ENCODE measurements at places on chromosomes 3 and 15.

GRCh38 chr15:31217566-31218270 lies 108.9 kb upstream of the KLF13 start:
- DNase-seq, result no peak

- no peak for DNase-seq
Observed at GRCh38 chr3:182393830-182394367, 399.4 kb upstream of the ATP11B start.

DNA sequence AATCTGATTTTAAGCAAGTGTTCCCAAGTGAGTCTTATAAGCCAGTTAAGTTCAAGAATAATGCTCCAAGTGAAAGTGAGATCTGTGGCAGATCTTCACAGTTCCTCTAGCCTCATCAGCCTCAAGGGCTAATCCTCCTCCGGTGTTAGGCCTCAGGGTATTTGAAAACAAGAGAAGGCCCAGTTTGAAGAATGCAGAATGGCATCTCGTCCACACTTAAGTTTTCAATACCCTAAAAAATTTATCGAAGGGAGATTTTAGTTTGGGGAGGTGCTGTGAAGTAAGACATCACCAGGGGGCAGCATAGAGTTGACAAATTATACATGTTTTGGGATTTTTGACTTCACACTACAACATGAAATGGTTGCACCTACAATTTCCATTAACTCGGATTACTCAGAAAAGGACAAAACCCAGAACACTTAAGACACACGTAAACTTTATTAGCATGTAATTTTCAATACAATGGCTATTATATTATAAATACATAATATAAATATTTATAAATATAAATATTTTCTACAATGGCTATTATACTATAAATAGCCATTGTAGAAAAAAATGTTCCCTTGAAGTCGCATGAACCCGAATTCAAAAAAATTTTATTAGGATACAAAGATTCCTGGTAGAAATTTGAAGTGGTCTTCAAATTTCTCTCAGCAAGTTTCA lies 2.3 kb upstream of the TMEM266 start:
- no peak for DNase-seq

DNA sequence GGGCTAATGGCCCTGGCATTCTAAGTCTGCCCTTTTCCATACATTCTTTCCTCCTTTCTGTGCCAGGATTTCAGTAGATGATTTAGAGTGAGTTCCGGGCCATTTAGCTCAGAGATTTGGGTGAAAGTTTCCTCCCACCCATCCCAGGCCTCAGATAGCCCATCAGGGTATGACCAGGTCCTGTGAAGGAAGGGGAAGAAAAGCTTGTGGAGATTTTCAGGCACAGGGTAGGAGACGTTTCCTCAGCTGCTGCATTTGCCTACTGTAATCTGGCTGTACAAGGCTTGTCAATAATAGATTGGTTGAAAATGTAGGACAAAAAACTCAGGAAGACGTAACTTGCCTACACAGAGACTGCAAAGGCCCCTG lies 63.2 kb upstream of the BCL6 start:
- no peak for DNase-seq

DNA sequence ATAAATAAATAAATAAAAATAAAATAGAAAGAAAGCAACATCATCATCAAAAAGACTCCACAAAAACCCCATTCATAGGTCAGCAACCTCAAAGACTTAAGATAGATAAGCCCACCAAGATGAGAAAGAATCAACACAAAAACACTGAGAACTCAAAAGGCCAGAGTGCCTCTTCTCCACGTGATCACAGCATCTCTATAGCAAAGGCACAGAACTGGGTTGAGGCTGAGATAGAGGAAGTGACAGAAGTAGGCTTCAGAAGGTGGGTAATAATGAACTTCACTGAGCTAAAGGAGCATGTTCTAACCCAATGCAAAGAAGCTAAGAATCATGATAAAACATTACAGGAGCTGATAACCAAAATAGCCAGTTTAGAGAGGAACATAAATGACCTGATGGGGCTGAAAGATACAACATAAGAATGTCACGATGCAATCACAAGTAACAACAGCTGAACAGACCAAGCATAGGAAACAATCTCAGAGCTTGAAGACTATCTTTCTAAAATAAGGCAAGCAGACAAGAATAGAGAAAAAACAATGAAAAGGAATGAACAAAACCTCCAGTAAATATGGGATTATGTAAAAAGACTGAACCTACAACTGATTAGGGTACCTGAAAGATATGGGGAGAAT lies 26.4 kb downstream of the GNB5 start:
- DNase-seq, result no peak

DNA sequence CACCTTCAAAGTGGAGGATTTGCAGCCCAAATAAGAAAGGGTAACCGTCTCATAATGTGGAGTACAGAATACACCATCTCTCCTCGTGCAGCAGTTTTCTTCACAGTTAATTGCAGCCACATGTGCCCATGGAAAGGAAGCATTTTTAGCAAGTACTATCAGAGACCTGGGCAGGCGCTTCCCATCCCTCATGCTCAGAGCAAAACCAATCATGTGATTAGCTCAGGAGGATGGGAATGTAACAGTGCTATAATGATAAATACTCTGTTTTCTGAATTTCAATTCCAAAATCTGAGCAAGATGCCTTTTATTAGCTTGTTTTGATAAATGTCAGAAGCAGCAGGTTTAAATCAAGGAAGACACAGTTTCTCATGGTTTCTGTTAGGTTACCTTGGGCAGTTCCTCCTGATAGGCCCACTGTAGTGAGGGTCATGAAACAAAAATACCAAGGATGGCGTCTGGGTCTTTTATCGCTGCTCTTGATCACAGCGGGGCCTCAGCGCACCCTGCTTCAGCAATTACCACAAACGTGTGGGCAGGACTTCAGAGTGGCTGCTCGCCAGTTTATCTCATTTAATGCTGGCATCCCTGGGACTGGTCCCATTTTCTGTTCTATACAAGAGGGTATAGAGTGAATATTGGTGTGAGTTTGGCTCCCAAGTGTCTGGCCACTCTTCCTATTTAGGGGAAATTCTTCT lies 92.6 kb upstream of the VGLL4 start:
- no peak for DNase-seq

- no peak for DNase-seq
Observed at GRCh38 chr3:142353571-142353970, 94.3 kb downstream of the XRN1 start.

- DNase-seq, result no peak
Observed at GRCh38 chr3:183295211-183295610, 42.2 kb downstream of the B3GNT5 start.

DNA sequence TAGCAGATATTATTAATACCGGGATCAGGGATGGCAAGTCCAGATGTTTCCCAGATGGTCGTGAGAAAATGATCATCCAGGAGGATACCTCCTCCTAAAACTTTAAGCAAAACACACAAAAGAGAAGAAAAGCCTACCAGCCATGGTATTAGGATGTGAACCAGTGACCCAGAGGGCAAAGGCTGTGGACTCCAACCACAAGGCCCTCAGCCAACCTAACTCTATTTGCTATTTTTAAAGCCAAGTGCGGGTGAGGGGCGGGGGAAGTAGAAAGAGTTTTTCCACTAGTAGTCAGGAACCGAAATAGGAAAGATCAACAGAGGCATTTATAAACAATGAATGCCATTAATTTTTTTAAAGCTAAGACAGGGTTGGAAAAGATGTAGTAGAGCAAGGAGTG lies 77.4 kb downstream of the STAC start:
- no peak for DNase-seq

DNA sequence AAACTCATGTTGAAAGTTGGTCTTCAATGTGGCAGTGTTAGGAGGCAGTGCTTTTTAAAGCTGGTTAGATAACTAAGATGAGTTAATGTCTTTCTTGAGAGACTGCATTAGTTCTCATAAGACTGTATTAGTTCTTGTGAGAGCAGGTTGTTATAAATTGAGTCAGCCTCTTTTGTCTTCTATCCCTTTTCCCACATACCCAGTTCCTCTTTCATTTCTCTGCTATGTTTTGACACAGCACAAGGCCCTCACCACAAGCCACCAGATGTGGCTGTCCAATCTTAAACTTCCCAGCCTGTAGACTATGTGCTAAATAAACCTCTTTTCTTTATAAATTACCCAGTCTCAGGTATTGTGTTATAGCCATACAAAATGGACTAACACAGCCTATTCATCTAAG lies 94.6 kb upstream of the SNTN start:
- DNase-seq, result no peak

- no peak for DNase-seq
Observed at GRCh38 chr15:33716025-33716424, 252.3 kb upstream of the CHRM5 start.

- peak; percentile 37 for DNase-seq
Observed at GRCh38 chr15:59247364-59247763, 40.7 kb downstream of the LDHAL6B start.

DNA sequence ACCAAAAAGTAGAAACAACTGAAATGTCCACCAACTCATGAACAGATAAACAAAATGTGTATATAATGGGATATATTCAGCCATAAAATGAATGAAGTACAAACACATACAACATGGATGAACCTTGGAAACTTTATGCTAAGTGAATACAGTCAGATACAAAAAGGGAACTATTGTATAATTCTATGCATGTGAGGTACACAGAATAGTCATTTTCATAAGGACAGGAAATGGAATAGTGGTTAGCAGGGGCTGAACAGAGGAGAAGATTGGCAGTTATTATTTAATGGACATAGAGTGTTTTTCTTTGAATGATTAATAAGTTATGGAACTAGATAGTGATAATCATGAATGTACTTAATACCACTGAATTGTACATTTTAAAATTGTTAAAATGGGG lies 20.0 kb upstream of the TRANK1 start:
- DNase-seq, result no peak

DNA sequence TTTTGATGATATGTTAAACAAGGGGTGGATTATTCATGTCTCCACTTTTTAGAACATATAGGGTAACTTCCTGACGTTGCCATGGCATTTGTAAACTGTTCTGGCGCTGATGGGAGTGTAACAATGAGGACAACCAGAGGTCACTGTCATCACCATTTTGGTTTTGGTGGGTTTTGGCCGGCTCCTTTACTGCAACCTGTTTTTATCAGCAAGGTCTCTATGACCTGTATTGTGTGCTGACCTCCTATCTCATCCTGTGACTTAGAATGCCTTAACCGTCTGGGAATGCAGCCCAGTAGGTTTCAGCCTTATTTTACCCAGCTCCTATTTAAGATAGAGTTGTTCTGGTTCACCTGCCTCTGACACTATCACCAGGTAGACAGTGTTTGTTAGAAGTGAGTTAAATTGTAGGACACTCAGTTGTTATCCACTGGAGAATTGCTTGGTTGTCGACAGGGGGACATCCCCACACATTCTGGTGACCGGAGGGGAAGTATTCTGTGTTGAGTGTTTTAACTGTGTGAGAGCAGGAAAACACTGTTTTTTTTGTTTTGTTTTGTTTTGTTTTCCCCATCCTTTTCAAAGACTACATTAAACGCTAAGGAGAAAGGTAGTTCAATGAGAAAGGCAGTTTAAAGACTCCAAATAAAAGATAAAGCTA lies 36.9 kb upstream of the SKIL start:
- DNase-seq, result no peak

- peak; percentile 2 for DNase-seq
Observed at GRCh38 chr3:12370758-12371157, 81.9 kb downstream of the PPARG start.

DNA sequence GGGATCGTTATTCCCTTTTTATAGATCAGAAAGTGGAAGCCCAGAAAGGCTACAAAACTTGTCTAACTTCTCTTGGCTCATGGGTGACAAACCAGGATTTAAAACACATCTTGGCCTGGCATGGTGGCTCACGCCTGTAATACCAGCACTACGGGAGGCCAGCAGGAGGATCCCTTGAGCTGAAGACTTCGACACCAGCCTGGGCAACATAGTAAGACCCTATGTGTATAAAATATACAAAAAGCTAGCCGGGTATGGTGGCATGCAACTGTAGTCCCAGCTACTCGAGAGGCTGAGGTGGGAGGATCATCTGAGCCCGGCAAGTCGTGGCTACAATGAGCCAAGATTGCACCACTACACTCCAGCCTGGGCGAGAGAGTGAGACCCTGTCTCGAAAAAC lies 479.1 kb downstream of the MAGI1 start:
- no peak for DNase-seq

- no peak for DNase-seq
Observed at GRCh38 chr15:100259266-100259665, 82.5 kb downstream of the ADAMTS17 start.

- DNase-seq, result no peak
Observed at GRCh38 chr3:13896473-13897154, 16.7 kb upstream of the WNT7A start.

DNA sequence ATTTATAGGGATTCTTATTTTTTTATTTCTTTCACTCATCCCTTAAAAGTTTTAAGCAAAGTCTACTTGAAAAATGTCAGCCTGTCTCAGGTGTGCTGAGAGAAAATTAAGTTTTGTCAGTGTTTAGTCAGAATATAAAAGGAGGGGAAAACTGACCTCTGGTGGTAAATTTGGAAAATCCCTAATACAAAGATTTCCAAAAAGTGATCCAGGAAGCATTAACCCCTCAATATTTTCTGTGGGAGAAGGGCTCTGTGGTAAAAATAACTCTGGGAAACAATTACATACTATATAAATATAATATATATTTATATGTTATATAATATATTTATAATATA lies 41.0 kb upstream of the FRMD4B start:
- no peak for DNase-seq

DNA sequence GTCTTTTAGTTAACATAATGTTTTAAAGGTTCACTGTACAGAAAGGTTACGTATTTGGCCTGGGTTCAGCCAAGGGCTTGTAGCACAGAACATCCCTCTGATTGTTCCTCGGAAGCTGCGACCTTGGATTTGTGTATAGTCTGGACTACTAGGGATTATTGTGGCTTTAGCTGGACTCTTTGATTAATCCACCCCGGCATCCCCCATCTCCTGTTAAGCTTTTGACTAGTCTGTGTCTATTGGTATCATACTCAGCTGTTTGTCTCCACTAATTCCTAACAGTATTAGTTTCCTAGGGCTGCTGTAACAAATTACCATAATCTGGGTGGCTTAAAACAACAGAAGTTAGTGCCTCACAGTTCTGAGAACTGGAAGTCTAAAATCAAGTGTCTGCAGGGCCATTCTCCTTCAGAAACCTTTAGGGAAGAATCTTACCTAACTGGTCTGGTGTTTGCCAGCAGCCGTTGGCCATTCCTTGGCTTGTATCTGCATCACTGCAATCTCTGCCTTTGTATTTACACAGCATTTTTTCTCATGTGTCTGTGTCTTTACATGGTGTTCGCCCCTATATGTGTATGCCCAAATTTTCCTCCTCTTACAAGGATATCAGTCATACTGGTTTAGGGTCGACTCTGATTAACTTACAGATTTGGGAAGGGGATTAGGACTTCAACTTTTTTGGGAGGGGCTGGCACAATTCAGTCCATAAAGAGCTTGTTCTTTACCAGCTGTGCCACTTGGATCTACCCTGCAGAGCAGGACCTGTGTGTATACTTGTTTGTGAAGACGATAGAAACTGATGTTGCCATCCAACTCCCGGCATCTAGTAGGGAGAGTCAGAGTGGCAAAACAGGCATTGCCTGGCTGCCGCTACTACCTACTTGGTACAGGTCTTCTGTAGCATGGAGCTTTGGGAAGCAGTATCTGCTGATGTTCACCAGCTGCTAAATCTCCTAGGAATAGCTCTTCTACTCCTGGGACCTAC lies 117.8 kb downstream of the UBE2E2 start:
- DNase-seq, result no peak

GRCh38 chr3:32577581-32578556 lies 7.2 kb upstream of the DYNC1LI1 start:
- no peak for DNase-seq

GRCh38 chr3:170490828-170491560 lies 72.3 kb downstream of the CLDN11 start:
- no peak for DNase-seq

- no peak for DNase-seq
Observed at GRCh38 chr3:11170052-11170770, 15.9 kb downstream of the HRH1 start.

Data from iPS DF 6.9 (cell line).